Activated naive CD4-positive, alpha-beta T cell (primary cell): ENCODE measurements at places on chromosomes 3 and 15.

DNA sequence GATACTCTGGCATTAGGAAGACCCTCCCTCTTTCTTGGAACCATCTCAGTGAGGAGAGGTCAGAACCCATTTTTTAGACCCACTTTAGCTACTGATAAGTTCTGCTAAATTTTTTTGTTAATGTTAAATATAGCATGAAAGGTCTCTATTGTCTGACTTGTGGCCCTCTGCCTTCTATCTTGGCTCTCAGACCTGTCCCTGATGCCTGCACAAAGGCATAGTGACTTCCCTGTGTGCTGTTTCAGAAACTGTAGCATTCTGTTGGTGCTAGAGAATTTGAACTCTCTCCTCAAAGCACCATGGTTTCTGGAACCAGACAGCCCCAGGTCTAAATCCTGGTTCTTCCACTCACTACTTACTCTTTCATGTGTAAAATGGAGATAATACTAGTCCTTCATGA is 15.4 kb downstream of the MAPKBP1 start:
- DNase-seq: no peak

DNA sequence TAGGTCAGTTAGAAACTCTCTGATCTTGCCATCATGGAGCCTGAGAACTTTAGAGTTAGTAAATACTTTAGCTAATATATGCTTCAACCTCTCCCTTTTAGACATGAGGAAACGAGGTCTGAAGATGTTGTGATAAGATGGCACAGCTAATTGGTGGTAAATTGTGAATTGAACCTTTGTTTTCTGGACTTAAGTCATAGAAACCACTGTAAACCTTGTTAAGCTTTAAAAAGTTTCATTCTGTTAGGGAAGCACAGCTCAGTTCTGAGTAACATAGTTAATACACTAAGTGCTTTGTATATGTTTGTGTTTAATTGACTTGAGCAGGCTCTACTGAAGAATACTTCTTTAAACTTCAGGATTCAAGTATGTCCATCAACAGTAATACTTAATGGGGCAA is 108.6 kb downstream of the AKAP13 start:
- DNase-seq: no peak

- DNase-seq: no peak
Observed at GRCh38 chr3:75737831-75738493, 47.4 kb downstream of the ZNF717 start.

- no peak for DNase-seq
Observed at GRCh38 chr15:84740691-84741090, 7.7 kb upstream of the ZNF592 start.

GRCh38 chr3:43217633-43218032 is 68.7 kb upstream of the SNRK start:
- DNase-seq: no peak

DNA sequence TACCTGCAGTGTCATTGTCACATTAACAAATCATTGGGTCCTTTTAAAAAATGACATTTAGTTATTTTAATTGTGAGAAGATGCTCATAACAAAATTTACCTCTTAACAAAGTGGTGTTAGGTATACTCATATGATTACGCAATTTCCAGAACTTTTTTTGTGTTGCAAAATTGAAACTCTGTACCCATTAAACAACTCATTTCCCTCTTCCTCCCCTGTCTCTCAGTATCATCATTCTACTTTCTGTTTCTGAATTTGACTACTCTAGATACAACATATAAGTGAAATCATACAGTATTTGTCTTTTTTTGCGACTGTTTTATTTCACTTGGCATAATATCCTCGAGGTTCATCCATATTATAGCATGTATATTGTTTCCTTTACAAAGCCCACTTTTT is 58.7 kb upstream of the CHST2 start:
- no peak for DNase-seq

DNA sequence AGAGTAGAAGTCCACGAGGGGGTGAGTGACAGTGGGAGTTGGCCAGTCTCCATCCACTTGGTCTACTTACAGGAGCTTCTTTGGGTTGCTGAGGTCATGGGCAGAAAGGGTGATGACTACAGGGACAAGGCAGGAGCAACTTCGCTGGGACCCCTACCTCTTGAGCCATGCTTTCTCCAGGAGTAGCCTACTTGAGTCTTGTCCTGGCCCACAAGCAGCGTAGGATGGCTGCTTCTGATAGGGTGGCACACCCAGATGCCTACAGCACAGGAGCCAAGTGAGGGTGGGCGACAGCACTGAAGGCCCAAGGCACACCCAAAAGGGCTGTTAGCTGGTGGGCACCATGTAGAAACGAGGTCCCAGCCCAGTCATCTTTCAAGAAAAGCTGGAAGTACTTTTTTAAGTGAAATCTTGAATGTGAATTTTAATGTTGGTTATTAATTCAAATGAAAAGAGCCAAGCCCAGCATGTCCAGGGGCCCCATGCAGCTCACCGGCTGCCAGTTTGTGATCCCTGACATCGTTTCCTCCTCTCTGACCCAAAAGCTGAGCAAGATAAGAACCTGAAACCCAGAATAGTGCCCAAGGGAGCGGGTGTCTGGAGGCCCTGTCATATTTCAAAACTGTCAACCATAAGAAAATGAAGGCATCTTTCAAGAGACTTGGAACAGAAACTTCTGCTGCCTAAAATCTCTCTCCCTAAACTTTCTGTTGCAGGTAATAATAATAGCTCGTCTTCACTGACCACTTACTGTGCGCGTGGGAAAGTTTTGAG is 2.2 kb upstream of the CPEB1 start:
- DNase-seq: no peak

- DNase-seq: no peak
Observed at GRCh38 chr3:176737480-176738110, 459.7 kb downstream of the TBL1XR1 start.

DNA sequence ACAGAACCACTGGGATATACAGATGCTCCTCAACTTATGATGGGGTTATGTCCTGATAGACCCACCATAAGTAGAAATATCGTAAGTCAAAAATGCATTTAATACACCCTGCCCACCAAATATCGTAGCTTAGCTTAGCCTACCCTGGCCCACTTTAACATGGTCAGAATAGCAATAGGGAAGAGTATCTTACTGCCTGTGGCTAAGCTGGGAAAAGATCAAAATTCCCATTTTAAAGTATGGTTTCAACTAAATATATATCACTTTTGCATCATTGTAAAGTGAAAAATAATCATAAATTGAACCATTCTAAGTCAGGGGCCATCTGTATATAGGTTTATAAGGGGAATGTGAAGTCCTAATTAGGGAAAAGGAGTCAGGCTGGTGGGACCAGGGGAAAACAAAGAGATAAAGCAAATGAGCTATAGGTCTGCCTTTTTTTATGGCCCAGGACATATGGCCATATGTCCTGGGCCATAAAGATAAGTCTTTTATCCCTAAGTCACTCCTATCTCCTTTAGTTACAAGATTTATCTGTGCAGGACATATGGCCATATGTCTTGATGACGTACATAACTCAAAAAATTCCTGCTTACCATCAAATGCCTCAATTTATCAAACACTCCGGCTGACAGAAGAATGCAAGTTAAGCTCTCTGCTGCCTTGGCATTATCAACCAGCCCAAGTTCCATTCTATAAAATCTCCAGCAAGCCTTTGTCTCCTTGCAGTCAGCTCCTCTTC is 11.2 kb downstream of the RTP3 start:
- DNase-seq: no peak

- no peak for DNase-seq
Observed at GRCh38 chr3:30695302-30696061, 89.1 kb downstream of the TGFBR2 start.

GRCh38 chr3:177992993-177993970 is 543.0 kb upstream of the KCNMB2 start:
- no peak for DNase-seq

GRCh38 chr15:100461049-100461448 is 67.7 kb downstream of the CERS3 start:
- DNase-seq: no peak

- DNase-seq: no peak
Observed at GRCh38 chr3:17724122-17724521, 18.3 kb downstream of the TBC1D5 start.

GRCh38 chr15:80967451-80967850 is 22.2 kb downstream of the MESD start:
- DNase-seq: no peak

GRCh38 chr15:74482661-74483060 is 21.7 kb upstream of the UBL7 start:
- no peak for DNase-seq

GRCh38 chr3:16790432-16791400 is 94.0 kb upstream of the PLCL2 start:
- DNase-seq: no peak

- no peak for DNase-seq
Observed at GRCh38 chr3:151918253-151919029, 45.0 kb downstream of the SUCNR1 start.

- DNase-seq: no peak
Observed at GRCh38 chr3:170632780-170633179, 46.9 kb upstream of the SLC7A14 start.

- no peak for DNase-seq
Observed at GRCh38 chr3:25902586-25902985, 112.7 kb downstream of the OXSM start.

DNA sequence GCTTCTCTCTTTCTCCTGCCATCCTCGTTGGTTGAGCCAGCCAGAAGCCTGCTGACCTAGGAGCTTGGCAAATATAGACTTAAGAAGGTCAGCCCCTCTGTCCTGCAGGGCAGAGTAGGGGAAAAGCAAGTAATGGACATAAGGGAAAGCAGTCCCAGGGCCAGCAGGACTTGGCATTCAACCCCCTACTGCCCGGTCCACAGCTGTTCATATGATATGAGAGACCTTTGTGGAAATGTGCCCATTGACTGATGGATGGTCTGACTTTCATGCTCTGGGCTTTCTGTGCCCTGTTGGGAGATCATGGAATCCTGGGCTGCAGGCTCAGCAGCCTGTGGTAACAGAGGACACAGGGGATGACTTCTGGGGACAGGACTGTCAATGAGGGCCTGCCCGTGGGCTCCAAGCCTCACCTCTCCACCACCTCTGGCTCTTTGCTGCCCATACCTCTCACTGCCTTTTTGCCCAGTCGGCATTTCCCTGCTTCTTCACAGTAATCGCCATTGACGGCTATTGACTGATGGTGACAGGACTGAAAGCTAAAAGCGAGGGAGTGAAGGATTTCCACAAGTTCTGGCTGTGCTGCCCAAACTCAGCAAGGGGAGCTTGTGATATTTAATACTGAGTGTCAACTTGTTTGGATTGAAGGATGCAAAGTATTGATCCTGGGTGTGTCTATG is 60.0 kb upstream of the NMNAT3 start:
- DNase-seq: no peak

DNA sequence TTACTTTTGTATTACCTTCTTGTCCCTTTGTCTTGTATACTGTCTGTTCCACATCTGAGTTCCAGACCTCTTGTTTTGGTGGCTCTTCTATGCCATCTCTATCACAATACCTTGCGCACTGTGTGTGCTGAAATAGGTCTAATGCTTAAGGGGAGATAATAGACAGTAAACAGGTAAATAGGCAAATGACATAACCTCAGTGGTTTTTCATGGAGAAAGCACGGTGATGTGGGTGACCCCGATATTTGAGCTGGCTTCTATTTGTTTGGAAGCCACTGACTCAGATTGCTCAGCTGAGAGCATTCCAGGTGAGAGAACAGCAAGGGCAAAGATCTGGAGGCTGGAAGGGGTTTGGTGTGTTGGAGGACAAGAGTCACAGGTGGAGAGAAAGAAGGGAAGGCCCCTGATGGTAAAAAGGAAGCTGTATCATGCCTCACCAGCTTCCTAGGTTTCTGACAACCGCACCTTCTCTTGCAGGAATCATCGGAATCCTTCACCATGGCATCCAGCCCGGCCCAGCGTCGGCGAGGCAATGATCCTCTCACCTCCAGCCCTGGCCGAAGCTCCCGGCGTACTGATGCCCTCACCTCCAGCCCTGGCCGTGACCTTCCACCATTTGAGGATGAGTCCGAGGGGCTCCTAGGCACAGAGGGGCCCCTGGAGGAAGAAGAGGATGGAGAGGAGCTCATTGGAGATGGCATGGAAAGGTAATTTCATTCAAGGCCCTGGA is 795 bp downstream of the MCM2 start:
- no peak for DNase-seq

GRCh38 chr3:111998636-111999483 is at the start of gene TAGLN3:
TAGLN3 (plus strand) TSS chr3:111998922; CDS start chr3:111999423, 501 bp downstream.
- no peak for DNase-seq
